H1 (cell line): ENCODE measurements at places on chromosomes 1 and 21.
A peak's percentile ranks its signal among the peaks of the same experiment; 100 is the strongest.

DNA sequence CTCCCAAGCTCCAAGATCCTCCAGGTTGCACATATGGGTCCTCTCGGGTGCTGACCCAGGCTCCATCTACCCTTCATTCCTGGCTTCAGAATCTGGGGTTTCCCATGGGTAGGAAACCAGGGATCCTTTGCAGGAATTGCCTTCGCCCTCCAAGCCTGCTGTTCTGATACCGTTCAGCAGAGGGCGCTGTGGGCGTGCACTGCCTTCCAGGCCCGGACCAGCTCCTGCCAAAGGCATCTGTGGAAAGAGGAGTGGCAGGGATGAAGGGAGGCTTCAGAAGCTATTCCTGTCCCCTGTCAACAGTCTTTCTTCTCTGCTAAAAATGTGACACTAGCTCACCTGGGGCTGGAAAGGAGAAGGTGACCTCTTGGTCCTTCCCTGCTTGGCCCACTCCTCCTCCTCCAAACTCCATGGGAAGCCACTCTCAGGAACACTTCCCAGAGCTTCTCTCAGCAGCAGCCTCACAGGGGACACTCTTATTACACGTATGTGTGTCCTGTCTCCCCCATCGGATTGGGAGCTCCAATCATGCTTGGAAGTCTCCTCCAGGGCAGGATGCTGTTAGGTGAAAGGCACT, 71.2 kb downstream of the VWA5B1 start:
- DNase-seq: peak; percentile 99

DNA sequence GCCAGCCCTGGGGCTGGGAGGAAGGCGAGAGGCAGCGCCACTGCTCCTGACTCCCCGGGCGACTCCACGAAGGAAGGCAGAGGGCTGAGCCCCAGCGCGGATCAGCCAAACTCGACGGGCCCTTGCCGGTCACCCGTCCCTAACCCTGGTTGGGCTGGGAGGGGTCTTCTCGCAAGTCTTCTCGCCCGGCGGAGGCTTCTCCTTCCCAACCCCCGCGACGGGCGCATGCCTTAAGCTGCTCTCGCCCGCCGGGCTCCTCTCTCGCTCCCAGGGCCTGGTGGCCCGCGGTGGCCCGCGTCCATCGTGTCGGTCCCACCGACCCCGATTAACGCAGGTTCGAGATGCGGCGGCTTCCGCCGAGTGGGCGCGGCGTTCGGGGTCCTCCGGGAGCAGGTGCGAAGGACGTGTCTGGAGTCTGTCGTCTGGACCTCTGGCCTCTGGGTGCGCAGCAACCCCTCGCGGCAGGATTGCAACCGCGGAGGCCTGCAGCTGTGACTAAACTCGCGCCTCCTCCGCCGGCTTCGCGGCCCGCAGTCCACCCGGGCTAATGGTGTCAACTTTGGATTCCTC, 29.0 kb upstream of the PPM1J start:
- no peak for DNase-seq

- no peak for DNase-seq
Measured at GRCh38 chr1:12654004-12654567, 10.2 kb downstream of the AADACL4 start.

GRCh38 chr1:41381692-41382479, 20.7 kb downstream of the FOXO6 start:
- DNase-seq: no peak

DNA sequence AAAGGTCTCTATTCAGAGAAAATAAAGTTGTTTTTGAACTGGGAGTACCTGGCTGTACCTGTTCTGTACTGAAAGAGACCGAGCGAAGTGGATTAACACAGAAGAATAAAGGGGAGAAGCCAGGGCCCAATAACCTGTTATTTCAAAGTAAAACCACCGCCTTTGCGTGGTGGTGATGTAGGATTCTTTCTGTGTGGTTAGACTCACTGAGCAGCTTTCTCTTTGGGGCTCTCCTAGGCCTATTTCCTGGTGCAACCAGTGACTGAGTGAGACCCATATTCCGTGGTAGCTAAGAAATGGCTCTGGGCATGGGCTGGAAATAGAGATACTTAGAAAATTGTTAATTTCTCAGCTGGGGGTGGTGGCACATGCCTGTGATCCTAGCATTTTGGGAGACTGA, 99.9 kb downstream of the XCL2 start:
- DNase-seq: no peak

GRCh38 chr21:44766014-44766817, 35.4 kb downstream of the UBE2G2 start:
- no peak for DNase-seq

DNA sequence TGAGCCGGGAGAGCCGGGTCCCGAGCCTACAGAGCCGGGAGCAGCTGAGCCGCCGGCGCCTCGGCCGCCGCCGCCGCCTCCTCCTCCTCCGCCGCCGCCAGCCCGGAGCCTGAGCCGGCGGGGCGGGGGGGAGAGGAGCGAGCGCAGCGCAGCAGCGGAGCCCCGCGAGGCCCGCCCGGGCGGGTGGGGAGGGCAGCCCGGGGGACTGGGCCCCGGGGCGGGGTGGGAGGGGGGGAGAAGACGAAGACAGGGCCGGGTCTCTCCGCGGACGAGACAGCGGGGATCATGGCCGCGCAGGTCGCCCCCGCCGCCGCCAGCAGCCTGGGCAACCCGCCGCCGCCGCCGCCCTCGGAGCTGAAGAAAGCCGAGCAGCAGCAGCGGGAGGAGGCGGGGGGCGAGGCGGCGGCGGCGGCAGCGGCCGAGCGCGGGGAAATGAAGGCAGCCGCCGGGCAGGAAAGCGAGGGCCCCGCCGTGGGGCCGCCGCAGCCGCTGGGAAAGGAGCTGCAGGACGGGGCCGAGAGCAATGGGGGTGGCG, 371 bp downstream of the ARID1A start:
- no peak for DNase-seq

DNA sequence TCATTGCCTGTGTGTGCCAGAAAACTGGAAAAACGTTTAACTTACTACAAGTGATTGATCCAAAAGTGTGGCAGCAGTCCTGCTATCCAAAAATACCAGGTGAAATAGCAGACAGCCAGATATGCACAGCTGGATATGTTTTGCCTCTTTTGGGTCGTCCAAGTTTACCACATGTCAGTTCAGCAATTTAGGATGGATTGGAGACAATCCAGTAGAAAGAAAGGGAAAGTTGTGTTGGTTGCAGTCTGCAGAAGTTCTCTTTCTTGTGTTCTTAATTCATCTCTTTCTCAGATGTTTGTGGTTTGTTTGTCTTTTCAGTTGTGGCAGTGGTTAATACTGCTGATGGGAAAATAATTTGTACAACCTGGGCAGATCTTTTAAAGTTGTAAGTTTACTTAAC, 645.0 kb downstream of the PTPRC start:
- no peak for DNase-seq

DNA sequence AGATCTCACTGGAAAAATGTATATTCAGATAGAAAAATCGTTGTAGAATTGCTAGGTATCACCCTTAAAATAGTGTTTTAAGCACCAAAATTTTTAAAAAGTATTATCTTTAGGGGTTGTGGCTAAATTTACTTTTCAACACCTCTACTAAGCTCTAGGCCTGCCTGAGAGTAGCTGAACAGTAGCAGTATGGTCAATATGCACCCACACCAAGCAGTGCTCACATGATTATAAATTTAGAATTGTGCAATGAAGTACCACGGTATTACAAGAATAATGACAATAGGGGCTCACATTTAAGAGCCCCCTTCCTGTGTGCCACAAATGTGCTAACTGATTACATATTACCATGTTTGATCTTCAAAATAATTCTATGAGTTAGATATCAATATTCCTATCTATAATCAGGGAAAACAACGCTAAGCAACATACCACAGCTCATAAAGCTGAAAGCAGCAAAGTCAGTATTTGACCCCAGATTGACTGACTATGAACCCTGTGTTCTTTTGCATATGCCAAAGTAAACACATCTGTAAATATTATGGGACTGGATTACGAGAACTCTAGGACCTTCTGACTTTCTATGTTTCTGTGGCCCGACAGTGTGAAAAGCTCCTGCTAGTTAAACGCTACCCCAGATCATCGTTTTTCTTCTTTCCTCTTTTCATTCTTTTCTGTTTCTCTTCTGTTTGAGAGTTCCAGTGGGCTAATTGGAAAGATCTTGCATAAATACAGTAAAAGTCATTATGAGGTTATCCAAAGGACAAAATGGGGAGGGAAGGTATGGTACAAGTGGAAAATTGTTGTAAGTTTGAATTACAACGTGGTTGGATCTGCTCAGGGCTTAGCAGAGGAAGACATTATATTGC, 201.1 kb upstream of the C1orf87 start:
- no peak for DNase-seq

DNA sequence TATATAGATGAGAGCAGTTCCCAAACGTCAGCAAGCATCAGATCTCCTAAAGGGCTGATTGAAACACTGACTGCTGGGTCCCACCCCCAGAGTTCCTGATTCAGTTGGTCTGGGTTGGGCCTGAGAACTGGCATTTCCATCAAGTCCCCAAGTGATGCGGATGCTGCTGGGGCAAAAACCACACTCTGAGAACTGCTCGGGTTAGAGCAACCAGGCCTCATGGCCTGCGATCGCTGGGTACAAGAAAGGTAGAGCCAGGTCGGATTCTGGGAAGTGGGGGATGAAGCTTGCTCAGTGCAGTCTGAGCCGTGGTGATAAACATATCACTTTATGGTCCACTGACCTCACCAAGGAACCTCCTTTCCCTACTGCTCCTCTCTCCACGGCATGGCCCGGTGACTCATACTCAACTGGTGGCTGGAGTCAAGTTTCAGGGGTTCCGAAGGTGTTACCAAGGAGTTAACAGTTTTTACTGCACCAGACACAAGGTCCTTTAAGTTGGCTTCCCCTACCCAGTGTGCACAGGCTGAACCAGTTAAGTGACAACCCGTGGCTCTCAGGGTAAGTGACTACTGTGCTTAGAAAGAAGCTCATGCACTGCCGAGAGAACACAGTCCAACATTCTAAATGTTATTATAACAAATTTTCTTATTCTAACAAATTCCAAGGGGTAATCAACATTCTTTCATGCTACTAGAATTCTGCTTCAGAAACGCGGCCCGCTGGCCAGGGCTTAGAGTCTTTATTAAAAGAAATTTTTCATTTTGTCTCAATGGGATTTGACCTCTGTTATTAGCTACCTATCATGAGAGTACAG, 153.5 kb downstream of the TGFBR3 start:
- DNase-seq: no peak

GRCh38 chr1:183282101-183282855, 96.2 kb downstream of the LAMC2 start:
- no peak for DNase-seq

GRCh38 chr1:82695443-82695842, 894.7 kb downstream of the ADGRL2 start:
- DNase-seq: no peak

DNA sequence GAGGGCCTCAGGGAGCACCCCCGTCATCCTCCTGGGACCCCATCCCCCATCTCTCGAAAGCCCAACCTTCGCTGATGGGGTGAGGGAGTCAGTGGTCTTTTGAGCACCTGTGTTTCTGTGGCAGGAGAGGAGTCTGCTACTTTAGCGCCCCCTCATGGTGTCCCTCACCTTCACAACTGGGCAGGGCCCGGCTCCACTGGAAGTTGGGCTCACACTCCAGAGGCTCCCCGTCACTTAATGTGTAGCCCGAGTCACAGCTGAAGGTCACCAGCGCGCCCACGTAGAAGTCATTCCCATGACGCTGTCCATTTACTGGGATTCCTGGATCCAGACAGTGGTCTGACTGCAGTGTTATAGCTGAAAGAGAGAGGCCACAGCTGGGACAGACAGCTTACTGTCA, 139.5 kb upstream of the HMGB4 start:
- DNase-seq: no peak
